Umbilical cord (tissue), 2 donors: ENCODE measurements at places on chromosomes 13 and 19.

- DNase-seq: no peak
These were observed 6.3 kb upstream of the LILRB3 start for GRCh38 chr19:54229146-54229545.

DNA sequence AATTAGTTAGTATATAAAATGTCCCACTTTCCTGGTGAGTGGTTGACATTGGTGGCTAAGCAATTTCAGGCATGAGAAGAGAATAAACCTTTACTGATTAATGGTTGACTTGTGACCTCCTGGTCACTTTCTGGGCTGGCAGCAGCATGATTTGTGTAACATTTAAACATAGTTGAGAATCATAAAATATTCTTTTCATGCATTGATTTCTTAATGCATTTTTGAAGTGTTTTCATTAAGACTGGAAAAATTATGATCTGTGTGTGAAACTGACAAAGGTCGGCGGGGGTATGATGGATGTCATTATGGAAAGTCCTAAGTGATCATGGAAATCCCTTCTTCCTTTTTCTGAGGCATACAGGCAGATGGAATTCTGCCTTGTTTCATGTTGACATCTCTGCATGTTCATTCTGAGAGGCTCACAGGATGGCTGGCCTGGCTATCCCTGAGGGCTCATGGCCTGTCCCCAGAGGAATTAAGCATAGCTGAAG lies 98.7 kb upstream of the RNF113B start:
- DNase-seq: peak; percentile 58

DNA sequence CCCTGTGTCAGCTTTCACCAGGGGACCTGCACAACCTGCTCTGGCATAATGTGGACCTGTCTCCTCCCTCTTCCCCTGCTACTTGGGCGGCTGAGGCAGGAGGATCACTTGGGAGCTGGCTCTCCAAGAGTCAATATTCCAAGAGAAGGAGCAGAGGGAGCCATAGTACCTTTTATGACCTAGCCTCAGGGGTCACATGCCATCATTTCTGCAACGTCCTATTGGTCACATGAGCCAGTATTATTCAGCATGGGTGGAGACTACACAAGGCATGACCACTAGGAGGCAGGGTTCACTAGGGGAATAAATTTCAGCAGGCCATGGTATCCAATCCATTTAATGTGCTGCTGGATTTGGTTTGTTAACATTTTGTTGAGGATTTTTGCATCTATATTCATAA lies 12.0 kb upstream of the SHFL start:
- DNase-seq: no peak

DNA sequence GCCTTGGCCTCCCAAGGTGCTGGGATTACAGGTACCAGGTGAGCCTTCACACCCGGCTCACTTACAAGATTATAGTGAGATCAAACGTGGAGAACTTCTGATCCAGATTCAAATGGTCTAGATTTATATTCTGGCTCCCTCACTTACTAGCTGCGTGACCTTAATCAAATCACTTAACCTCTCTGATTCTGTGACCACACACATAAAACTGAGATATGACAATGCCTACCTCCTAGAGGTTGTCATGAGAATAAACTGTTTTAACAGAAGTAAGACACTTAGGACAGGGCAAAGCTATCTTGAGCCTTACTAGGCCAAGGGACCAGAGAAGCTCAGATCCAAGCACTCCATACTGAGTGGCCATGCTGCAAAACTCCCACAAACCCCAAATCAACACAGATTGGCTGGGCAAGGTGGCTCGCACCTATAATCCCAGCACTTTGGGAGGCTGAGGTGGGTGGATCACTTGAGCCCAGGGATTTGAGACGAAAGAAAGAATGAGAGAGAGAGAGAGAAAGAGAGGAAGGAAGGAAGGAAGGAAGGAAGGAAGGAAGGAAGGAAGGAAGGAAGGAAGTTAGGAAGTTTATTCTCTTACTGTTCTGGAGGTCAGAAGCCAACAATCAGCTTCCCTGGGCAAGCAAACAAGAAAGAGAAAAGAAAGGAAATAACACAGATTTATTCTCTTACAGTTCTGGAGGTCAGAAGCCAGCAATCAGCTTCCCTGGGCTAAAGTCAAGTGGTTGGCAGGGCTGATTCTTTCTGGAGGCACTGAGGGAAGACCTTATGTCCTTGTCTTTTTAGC lies 46.1 kb upstream of the MAP3K10 start:
- DNase-seq: no peak

GRCh38 chr19:15680478-15681322 lies 7.8 kb downstream of the CYP4F12 start:
- DNase-seq: no peak

GRCh38 chr13:73519396-73520116 lies 460.8 kb downstream of the KLF5 start:
- no peak for DNase-seq

- DNase-seq: peak; percentile 82
These were observed 106.2 kb downstream of the DNAJC15 start for GRCh38 chr13:43129511-43130110.

DNA sequence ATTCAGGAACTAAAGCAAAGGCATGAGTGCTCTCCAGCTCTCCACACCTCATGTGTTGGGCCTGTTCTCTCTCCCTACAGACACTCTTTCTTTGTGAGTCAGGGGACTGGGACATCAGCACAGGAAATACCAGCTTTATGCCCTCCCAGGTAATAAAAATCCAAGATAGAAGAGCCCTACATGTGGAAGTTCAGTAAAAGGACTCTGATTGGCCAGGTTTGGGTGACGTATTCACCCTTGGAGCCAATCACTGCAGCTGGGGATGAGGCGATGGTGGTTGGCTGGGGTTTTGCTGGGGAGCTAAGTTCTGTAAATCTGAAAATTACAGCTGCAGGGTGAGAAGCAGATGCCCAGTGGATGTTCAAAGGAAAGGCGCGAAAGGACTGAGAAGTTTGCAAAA lies 32.5 kb downstream of the CCDC70 start:
- DNase-seq: no peak

- DNase-seq: no peak
These were observed 14.0 kb upstream of the RAB20 start for GRCh38 chr13:110575322-110576069.

GRCh38 chr13:94710065-94710781 lies 2.1 kb downstream of the SOX21 start:
- DNase-seq: no peak

GRCh38 chr19:23415561-23416191 lies 20.4 kb upstream of the ZNF91 start:
- peak; percentile 51 for DNase-seq

GRCh38 chr19:39038098-39038497 lies 5.7 kb upstream of the FBXO27 start:
- peak; percentile 35 for DNase-seq

DNA sequence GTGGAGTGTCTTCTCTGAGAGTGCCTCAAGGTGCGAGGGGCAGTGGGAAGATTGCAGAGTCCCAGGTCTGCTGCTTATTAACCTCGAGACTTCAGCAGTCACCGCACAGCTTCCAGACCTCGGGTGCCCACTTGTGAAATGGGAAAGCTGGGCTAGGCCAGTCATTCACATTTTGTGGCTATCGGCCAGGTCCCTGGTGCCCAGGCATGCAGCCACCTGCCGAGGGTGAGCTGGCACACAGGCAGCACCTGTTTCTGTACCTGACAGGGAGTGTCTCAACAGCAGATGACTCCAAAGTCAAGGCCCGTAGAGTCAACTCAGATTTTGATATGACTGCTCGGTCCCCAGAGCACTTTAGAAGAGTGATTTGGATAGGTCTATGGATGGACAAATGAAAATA lies 21.9 kb downstream of the UQCRFS1 start:
- DNase-seq: no peak

- peak; percentile 49 for DNase-seq
These were observed 411.2 kb downstream of the KCTD12 start for GRCh38 chr13:76474966-76475365.

DNA sequence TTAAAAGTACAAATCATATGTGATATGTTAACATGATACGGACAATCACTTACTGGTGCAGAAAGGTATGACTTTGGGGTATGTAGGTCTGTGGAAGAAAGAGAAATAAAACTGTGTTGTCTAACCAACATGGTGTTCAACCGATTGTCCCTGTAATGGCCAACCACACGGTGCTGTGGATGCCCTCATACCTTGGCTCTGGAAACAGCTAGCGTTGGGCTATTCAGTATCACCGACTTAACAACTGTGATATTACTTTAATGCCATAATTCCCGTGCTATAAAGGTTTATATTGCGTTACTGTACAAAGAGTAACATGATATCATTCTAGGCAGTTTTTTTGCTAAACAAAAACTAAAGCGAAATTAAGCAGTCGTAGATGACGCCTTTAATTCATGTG lies 448.3 kb downstream of the EFNB2 start:
- no peak for DNase-seq

DNA sequence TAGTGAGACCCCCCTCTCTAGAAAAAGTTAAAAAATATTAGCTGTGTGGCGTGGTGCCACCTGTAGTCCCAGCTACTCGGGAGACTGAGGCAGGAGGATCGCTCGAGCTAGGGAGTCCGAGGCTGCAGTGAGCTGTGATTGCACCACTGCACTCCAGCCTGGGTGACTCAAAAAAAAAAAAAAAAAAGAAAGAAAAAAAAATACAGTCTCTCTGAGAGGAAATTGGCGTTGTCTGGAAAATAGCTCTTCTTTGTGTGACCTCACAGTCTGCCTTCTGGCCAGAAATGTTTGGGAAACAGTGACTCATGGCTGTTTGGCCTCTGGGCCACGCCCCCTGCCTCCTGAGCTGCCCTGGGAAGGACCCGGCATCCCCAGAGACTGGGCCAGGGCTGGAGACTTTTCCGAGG lies 10.7 kb downstream of the MARCHF2 start:
- peak; percentile 99 for DNase-seq

GRCh38 chr13:57569986-57570385 lies 61.6 kb upstream of the PCDH17 start:
- DNase-seq: no peak
